ENCODE measurements at places on chromosomes 4 and X.

DNA sequence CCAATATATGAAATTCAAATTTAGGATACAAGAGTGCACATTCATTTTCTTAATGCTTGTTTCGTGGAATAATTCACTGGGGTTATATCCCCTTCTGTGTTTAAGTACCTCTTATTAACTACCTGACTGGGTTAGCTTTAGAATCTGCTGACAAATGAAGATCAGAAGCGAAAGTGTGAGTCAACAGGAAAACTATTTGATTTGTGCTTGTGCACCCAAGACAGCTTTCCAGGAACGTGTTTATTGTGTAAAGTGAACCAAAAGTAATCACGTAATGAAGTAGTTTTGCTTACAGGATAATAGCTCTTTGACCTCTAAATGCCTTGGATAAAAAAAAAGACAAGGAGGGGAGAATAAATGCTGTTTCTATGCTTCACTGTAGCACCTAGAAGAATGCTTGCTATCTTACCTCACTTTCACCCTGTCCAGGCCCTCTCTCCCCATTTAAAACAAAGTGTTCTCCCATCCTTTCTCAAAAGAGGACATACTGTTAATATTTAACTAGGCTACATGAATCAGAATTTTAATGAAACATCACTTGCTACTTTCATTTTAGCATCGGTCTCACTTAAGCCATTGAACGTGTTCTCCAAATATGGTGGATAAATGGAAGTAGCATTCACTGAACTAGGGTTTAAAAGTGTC is 141.9 kb downstream of the THOC2 start:
- no peak for DNase-seq

- DNase-seq = no peak
Measured at GRCh38 chrX:110087485-110088356, 84.8 kb downstream of the TMEM164 start.

DNA sequence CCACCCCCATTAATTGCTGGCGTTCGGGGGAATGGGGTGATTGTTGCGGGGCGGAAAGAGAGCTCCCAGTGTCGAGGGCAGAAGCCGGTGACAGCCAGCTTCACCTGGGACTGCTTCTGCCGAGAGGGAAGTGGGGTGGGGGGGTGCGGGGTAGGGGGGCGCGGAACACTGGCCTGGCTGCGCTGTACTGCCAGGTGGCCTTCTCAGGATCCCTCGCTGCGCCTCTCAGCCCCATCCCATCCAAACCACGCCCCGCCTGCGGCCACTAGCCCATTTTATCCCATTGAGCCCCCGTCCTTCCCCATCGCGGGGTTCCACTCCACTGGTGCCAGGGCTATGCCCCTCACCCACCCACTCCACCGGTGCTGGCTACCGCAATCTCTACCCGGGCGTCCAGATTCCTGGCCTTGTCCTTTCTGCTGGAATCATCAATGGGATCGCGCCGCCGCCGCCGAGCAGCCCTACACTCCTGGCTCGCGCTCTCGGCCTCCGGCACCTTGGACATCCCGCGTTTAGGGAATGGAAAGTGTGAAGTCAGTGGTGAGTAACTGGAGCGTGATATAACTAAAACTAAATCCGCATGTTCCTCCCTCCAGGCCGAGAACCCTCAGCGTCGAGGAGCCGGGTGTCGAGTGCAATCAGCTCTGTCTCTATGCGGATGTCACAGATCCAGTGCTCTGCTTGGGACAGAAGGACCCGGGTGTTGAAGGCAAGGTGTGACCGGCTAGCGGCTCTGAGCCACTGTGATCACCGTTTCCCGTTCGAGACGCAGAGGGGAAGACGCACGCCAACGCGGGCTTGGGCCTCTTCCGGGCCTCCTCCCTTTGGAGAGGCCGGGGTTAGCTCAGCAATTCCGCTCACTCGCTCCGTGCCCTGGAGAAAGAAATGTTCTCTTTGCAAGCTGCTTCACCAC is 20.5 kb downstream of the NKX3-2 start:
- no peak for DNase-seq

GRCh38 chrX:19360903-19361302 is 17.2 kb downstream of the PDHA1 start:
- no peak for DNase-seq

GRCh38 chr4:108360754-108361445 is 192.2 kb upstream of the LEF1 start:
- DNase-seq = no peak

GRCh38 chrX:108397627-108398391 is 40.4 kb downstream of the COL4A6 start:
- no peak for DNase-seq

DNA sequence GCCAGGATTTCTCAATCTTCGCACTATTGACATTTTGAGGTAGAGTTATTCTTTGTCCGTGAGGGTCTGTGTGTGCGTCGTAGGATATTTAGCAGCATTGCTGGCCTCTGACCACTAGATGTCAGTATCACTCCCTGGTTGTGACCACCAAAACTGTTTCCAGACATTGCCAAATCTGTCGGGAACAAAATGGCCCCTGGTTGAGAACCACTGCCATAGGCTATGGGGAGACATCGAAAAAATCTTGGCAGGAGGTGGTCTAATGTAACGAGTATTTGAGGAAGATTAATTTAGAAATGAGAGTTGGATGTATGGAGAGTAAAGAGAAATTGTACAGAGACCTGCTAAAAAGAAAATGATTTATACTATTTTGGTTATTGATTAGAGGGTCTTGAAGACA is 108.4 kb downstream of the DOCK11 start:
- peak; percentile 55 for DNase-seq

- DNase-seq = no peak
Measured at GRCh38 chrX:13499736-13500135, 69.7 kb upstream of the EGFL6 start.

DNA sequence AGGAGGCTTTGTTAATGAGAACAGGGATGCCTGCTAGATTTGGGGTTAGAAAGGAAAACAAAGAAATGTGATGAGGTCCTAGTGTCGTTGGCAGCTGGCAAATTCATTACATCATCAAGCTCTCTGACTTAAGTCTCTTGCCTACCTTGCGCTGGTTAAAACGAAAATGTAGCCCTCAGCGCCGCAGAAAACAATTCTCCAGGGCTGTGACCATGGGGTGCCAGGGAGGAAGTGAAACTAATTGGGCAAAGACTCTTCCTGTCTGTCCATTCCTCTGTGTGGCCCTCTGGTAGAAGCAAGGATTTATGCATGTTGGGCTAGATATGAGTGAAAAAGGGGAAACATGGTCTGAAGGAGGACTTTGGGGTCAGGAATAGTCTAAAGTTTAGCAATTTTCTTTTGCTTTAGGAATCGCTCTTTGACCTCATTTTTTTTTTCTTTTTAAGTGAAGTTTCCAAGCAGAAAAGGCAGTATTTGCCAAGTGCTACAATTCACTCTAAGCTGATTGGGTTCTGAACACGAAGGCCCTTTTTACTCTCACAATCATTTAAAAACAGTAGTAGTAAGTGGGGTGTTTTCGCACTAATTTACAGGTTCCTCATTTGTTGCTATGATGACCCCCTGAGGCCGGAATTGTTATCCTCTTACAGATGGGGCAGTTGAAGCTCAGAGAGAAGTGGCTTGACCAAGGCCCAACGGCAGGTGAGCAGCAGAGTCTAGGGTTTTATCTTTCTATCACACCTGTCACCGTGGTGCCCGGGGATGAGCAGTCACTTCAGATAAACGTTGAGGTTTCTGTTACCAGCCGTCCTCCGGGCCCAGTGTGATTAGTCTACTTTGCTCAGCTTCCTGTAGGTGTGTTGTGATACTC is 27.3 kb upstream of the CHRNA9 start:
- DNase-seq = peak; percentile 20

- no peak for DNase-seq
Measured at GRCh38 chrX:15856636-15857035, 2.0 kb upstream of the AP1S2 start.

GRCh38 chr4:88008743-88009171 is 1.3 kb downstream of the PKD2 start:
- no peak for DNase-seq

GRCh38 chr4:171565130-171565788 is 247.9 kb upstream of the GALNTL6 start:
- DNase-seq = no peak

GRCh38 chrX:146109362-146109761 is 291.7 kb downstream of the SLITRK2 start:
- DNase-seq = no peak

DNA sequence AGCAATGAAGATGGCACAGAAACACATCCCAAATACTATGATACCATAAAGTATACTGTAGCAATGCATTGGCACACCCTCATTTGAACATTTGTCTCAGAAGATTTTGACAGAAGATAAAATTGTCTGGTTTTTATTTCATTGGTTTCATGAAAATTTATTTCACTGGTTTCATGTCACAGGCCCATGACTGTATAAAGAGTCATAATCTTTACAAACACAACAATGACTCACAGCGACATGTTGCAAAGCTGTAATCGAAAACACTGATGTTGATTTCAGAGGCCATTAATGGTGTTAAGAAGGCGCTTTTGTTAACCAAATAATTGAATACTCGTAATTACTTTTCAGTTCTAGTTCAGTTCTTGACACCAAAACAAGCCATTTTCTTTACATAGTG is 8.1 kb upstream of the DTHD1 start:
- DNase-seq = no peak
